ENCODE measurements at places on chromosomes 6 and 20.

- DNase-seq = no peak
Observed at GRCh38 chr20:63025534-63026331, 19.0 kb upstream of the BHLHE23 start.

- DNase-seq = no peak
Observed at GRCh38 chr20:39576771-39577170, 614.6 kb downstream of the DHX35 start.

GRCh38 chr6:127879685-127880084 is 21.2 kb downstream of the THEMIS start:
- peak; percentile 53 for DNase-seq

GRCh38 chr20:48287021-48287494 is 501.8 kb upstream of the SULF2 start:
- no peak for DNase-seq

GRCh38 chr6:169701311-169701953 is 397 bp downstream of the WDR27 start:
- DNase-seq = no peak

DNA sequence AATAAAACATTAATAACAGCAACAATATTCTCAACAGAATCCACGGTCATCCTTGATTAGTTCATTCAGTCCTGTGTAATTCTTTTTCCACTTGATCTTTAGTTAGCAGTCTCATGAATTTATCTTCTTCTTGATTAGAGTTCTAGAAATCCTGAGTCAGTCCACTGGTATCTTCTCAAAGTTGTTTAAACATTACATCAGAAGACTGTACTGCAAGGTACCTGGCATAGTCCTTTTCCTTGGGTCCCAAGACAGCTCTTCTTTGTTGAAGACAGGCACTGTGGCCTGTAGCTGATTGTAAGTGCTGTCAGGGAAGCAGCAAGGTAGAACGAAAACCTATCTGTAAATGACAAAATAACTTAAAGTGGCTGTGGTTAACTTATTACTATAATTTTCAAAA is 11.8 kb downstream of the MAP3K4 start:
- DNase-seq = no peak

DNA sequence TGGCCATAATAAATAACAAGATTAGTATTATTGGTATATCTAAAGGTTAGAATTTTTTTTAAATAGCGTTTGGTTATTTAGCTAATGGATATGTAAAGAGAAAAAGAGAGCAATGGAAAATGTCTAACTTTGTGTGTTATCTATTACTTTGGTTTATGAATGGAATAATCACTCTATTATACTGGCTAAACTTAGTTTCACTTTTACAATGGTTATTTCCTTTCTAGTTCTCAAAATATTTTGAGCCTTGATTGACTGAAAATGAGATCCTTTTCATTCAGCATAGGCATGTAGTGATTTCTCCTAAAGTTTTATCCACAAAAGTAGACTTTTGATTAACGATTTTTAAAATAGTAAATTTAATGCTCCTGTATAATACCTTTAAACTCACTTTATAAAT is 51.6 kb upstream of the MLIP start:
- no peak for DNase-seq

- DNase-seq = no peak
Observed at GRCh38 chr6:43898358-43899131, 128.5 kb downstream of the VEGFA start.

DNA sequence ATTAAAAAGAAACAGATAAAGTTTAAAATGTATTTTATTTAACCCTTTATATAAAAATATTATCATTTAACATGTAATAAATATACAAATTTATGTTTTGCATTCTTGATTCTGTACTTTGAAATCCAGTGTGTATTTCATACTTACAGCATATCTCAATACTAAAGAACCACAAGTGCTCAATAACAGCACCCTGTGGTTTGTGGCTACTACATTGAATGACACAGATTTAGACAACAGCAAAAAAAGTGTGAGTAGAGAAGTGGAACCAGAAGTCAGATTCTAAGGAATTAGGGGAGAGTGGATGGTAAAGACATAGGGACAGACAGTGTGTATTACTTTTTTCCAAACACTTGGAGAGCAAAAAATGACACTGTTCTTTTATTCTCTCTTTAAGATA is 524.5 kb downstream of the BMP2 start:
- DNase-seq = no peak

DNA sequence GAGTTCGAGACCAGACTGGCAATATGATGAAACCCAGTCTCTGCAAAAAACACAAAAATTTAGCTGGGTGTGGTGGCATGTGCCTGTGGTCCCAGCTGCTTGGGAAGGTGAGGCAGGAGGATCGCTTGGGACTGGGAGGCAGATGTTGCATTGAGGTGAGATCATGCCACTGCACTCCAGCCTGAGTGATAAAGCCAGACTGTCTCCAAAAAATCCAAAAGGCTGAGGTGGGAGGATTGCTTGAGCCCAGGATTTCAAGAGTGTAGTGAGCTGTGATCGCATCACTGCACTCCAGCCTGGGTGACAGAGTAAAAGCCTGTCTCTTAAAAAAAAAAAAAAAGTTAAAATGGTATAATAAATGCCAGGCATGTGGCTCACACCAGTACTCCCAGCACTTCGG is 1.3 kb upstream of the PTCRA start:
- no peak for DNase-seq

DNA sequence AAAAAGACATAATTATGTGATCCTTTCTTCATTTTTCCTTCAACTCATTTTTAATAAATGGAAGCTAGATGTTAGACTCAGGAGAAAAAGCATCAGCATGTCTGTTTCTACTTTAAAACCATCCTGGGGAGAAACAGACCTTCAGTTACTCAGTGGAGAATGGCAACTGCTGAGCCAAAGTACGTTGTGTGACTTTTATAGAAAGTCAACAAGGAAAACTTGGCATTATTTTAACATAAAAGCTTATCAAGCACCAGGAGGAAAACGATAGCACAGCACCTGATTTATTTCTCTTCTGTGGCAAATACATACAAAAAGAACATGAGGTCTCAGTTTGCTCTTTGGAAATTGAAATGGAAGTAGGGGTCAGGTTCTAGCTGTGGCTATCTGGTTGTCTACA is 115.3 kb upstream of the RIPOR2 start:
- no peak for DNase-seq

DNA sequence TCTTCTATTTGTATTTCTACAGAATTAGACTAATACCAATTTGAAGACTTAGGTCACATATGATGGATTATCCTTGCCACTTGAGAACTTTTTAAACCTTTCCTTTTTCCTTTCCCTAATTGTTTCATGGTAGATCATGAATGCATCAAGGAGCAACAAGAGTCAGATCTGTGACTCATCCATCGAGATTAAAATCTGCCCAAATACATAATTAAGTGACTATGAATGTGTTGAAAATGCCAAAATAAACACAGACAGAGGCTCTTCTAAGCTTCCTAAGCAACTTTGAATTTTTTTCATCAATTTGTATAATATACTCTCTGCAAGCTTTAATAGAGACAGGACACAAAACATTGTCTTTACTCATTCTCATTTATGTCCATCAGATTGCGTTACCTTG is 23.5 kb upstream of the HTR1E start:
- no peak for DNase-seq

GRCh38 chr20:38272961-38273360 is 12.4 kb upstream of the KIAA1755 start:
- DNase-seq = no peak

- no peak for DNase-seq
Observed at GRCh38 chr20:41174782-41175181, 37.4 kb downstream of the PLCG1 start.
